ENCODE measurements at places on chromosomes 6 and 20.

DNA sequence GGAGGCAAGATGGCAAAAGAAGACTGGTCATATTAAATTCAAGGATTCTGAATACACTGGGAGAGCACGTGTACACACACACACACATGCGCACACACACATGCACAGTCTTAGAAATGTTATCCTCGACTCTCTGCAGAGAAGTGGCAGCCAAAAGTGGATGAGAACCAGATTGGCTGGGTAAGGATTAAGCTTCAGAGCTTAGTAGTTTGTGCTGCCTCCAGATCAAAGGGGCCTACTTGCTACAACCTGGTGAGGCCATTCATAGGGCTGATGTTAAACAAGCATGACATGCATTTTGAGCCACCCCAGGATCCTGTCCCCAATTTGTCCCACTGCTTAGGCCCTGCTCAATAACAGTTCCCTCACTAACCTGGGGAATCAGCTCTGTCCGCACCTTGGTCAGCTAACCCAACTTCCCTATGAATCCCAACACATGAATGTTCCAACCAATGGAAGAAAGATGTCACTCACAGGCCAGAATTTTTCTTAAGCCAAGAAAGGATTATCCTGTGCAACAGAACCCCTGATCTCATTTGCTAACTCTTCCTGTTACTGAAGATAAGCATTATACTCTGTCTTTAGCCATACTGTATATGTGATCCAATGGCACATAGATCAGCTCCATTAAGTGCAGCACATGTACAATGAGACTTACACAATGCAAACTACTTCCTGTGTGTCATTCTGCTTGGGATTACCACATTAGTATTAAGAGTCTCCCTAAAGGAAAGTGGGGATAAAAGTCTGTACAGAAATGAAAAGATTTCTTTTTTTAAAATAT lies 31.0 kb downstream of the TOMM6 start:
- DNase-seq = no peak

GRCh38 chr20:60117065-60117464 lies 158.8 kb downstream of the CDH26 start:
- DNase-seq = no peak

DNA sequence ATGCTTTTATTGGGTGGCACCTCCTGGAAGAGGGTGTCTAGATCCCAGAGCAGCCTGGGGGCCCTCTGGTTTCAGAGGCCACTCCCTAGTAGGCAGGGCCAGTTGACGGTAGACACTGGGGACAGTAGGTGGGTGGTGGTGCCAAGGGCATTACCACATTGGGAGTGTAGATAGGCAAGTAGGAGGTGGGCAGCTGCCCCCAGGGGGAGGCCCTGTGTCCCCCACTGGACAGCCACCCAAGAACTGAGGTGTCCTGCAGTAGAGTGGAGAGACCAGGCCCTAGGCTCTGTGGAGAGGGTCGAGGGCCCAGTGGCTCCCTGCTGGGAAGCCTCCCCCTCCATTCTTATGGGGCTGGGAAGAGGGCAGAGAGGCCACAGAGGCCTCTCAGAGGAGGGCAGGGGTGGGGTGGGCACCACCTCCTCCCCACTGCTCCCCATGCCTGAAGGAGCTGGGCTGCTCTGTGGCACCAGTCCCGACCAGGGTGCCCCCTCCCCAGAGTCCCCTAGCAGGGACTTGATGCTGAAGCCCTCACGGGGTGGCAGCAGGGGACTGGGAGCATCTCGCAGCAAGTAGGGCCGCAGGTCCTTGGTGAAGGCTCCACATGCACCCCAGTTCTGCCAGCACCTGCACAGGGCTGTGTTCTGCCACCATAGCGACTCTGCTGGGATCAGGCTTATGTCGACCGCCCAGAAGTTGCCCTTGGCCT lies 305.0 kb upstream of the KCNQ5 start:
- no peak for DNase-seq

- DNase-seq = no peak
Measured at GRCh38 chr6:5765141-5765760, 241.5 kb downstream of the NRN1 start.

- DNase-seq = no peak
Measured at GRCh38 chr6:91079969-91080368, 493.1 kb upstream of the MAP3K7 start.

DNA sequence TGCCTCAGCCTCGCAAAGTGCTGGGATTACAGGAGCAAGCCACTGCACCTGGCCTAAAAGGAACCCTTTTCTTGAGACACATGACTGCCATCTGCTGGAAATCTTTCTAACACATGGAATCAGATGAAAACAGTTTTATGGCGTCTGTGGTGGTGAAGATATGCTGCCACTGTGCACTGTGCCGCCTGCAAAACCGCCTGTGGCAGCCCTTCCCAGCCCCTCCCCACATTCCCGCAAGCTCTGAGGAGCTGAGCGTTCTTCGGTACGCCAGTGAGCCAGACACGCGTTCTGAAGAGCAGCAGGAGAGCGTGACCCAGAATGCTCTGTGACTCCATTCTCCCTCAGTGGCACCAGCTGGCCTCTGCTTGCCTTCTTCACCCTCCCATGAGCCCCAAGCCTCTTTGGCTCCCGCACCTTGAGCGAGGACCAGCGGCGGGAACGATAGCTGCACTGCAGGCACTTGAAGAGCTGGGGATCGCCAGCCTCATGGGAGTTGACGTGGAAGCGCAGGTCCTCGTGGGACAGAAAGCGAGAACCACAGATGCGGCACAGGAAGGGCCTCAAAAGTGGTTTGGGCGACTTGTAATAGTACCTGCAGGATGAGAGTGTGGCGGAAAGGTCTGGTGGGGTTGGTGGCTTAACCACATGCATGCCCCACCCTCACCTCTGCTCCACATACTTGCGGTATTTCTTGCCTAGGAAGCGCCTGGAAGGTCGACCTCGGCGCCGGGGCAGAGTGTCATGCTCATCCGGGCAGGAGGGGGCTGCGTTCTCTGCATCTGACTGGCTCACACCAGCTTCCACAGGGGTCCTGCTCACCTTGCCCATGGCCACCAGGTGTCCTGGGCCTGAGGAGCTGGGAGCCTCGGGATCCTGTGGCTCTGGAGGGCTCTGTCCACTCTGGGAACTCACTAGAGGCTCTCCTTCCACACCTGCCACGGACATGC lies 8.7 kb downstream of the ZNF335 start:
- DNase-seq = no peak

DNA sequence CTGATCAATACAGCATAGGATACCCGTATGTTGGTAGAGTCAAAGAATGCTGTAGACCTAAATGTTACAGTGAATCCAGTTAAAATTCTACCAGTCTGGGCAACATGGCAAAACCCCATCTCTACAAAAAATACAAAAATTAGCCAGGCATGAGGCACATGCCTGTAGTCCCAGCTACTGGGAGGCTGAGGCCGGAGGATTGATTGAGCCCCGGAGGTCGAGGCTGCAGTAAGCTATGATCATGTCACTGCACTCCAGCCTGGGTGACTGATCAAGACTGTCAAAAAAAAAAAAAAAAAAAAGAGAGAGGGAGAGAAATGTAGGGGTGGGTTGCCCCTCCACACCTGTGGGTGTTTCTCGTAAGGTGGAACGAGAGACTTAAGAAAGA lies 167.5 kb downstream of the SLC16A10 start:
- no peak for DNase-seq

DNA sequence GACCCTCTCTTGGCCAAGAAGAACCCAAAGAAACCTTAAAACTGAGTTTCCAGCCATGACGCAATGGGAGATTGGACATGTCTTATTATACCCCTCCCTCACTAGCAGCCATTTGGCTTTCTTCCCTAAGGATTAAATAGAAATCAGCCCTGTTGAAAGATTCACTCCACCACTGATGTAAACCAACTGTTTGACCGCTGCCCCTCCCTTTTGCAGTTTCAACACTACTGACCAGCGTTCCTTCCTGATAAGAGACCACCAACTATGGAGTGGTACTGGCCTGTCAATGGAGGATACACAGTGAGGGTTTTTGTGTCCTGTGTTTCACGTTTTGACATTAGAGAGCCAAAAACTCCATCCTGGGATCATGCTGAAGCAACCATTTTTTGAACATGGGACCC lies 53.2 kb upstream of the CD2AP start:
- DNase-seq = no peak

DNA sequence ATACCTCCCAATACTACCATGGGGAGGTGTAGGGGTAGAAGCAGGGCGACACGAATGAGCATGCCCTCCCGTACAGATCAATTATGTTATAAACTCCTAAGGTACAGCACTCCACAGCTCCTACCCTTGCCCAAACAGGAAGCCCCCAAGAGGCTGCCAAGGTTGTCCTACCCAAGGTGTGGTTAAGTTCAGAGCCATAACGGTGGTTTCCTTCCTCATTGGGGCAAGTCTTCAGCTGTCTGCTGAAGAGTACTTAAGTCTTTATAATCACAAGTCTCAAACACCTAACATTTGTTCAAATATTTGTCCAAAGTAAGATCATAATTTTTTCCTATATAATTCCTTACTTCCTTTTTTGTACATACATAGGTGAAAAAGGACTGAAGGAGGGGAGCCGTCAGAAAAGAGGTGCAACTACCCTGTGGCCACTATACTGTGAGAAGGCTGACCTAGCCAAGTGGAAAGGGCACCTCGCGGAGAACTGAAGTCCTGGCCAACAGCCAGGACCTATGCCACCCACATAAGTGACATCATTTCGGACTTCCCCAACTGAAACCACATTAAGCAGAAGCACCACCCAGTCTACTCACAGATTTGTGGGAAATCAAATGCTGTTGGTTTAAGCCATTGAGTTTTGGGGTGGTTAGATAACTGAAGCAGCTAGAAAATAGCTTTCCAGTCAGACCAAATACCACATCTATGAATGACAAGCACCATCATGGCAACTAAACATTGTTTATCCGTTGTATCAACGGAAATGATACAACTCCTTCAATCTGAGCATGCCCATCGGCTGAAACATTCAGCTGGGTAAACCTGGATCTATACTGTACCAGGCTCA lies 2.9 kb upstream of the RAB22A start:
- peak; percentile 66 for DNase-seq

DNA sequence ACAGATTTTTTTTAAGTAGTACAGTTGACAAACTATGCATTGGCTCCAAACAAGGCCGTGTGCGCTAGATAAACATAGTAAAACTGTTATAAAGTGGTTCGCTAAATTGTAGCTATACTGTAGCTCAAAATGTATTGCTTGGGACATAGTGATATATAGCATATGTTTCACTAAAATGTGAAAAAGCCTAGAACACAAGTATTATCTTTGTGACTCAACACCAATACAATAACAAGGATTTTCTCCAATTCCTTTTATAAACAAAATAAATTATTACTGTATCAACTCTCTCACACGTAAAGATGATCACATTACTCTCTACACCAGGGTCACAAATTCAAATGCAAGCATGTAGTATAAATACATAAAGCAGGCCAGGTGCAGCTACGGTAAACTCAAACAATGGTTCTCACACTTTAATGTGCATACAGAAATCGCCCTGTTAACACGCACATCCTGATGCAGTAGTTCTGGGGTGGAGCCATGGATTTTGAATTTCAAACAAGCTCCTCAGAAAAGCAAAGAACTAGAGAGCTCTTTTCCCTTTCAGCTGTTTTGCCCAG lies 214.6 kb downstream of the GMDS start:
- no peak for DNase-seq

- no peak for DNase-seq
Measured at GRCh38 chr6:80544555-80544954, 438.1 kb downstream of the BCKDHB start.

- no peak for DNase-seq
Measured at GRCh38 chr20:51437182-51437924, 105.2 kb downstream of the NFATC2 start.

- no peak for DNase-seq
Measured at GRCh38 chr6:139643986-139644385, 269.5 kb upstream of the CITED2 start.

DNA sequence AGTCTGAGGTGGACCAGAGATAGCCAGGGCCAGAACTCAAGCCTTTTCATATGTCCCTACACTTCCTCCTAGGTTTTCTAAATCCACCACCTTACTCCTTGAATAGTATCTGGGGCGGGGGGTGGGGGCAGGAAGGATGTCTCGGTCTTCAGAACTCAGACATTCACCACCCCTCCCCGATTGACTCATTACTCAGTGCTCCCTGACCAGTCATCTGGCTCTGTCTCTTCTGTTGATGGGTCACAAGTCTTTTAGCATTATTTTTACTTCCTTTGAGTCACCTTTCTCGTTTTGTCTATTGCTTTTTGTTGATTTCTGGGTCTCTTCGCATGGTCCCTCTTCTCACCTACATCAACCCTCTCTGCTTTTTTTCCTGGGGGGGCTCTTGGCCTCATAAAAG lies 23.3 kb downstream of the NOX3 start:
- DNase-seq = no peak
